ENCODE measurements at places on chromosomes 3 and 15.

GRCh38 chr3:12996181-12996506 is 77.1 kb downstream of the IQSEC1 start:
- no peak for DNase-seq

GRCh38 chr3:15542614-15543013 is 21.1 kb upstream of the COLQ start:
- DNase-seq, result no peak

- no peak for DNase-seq
Observed at GRCh38 chr15:36936613-36937012, 163.7 kb downstream of the MEIS2 start.

DNA sequence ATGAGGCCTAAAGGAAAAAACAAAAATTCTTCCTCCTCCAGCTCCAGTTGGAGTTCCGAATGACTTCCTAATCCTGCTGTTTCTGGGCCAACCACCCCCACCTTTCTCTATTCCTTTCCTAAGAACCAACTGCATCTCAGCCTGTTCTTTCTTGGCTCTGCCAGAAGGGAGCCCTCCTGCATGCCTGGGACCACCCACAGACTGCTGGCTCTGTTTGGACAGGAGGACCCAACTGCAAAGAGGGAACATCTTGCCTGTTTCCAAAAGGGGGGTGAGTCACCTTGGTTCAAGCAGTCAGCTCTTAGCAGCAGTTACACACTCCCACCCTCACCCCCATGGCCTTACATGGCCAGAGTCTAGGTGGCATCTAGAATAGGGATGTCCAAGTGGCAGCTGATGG is 116.0 kb upstream of the PRICKLE2 start:
- no peak for DNase-seq

- no peak for DNase-seq
Observed at GRCh38 chr3:74390121-74390877, 224.2 kb downstream of the CNTN3 start.

GRCh38 chr3:195916991-195917390 is 8.6 kb upstream of the TNK2 start:
- no peak for DNase-seq

GRCh38 chr15:64507845-64508244 is 47.5 kb downstream of the ZNF609 start:
- DNase-seq, result no peak

DNA sequence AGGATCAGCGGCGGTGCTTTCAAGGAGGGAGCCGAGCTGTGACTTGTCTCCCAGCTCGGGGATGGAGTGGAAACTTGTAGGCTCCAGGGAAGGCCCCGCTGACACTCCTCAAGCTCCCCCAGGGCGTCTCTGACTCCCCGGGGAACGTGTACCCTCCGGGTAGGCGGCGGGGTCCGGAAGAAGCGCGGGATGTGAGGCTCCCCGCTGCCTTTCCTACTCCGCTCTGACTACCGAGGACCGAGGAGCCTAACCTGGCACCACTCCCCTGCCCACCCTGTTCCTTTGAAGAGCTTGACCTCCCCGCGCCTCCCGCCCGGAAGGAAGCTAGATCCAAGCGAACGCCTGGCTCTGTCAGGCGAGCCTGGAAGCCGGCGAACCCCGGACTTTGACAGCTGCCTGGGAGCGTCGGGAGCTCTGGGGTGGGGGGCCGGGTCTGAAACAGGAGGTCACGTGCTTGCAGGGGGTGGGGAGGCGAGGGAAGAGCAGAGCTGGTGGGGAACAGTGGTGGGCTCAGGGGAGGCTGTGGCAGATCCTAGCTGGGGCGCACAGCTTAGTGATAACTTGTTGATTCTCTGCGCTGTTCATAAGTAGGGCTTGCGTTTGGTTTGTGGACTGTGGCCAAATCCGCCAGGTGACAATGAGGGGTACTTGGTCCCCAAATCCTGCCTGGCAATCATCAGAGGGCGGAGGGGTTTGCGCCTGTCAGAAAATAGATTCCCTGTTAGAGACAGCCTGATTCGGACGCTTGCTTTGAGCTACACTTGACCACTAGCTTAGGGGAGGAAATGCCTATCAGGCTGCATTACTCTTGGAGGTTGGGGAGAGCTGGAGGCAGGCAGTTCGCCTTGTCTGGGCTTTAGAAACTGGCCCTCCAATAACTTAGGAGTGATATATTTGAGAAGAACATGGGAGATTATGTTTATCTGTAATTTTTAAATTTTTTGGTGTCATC is 1.2 kb downstream of the CLSTN2 start:
- DNase-seq, result no peak

- no peak for DNase-seq
Observed at GRCh38 chr3:194575484-194576210, 57.6 kb downstream of the TMEM44 start.

GRCh38 chr3:18207226-18207625 is 217.9 kb downstream of the SATB1 start:
- DNase-seq, result no peak

GRCh38 chr15:92636908-92637481 is 18.6 kb downstream of the FAM174B start:
- DNase-seq, result no peak

GRCh38 chr3:66010739-66011655 is 27.7 kb downstream of the MAGI1 start:
- DNase-seq, result no peak

- DNase-seq, result no peak
Observed at GRCh38 chr15:40038275-40038637, 725 bp downstream of the SRP14 start.

DNA sequence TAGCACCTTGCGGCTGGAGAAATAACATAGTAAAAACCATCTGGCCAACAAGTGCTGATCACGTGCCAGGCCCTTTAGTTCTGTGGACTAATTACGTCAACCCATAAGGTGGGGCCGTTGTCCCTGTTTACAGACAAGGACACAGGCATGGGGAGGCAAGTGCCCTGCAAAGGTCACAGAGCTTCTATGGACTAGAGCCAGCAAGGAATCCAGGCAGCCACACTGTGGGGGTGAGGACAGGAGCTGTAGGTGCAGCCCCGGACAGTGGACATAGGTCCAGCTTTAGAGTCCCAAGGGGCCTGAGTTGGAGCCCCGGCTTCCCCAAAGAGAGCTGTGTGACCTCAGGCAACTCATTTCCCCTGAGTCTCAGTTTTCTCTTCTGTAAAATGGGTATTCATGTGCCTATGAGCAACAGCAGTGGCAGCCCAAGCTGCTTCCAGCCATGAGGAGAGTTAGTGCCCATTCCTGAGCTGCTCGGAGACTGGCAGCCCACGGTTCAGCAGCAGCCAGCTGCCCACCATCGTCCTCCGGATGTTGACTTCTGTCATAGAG is 13.9 kb downstream of the CHST13 start:
- no peak for DNase-seq

DNA sequence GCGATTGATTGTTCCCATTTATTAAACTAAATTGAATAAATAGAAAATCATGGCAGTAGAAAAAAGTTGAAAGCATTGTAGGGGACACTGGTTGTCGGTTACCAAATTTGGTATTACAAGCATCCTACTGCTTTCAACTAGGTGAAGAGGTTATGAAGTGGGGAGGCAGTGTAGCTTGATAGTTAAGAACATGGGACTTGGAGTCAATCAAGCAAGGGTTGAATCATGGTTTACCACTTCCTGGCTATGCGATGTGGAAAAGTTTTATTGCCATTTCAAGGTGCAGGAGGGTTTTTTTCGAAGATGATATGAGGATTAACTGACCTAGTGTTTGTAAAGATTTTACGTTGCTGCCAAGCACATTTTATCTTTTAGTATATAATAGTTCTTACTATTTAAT is 318.2 kb upstream of the KCNH8 start:
- DNase-seq, result no peak

GRCh38 chr3:74693696-74694393 is 79.4 kb upstream of the CNTN3 start:
- DNase-seq, result no peak

DNA sequence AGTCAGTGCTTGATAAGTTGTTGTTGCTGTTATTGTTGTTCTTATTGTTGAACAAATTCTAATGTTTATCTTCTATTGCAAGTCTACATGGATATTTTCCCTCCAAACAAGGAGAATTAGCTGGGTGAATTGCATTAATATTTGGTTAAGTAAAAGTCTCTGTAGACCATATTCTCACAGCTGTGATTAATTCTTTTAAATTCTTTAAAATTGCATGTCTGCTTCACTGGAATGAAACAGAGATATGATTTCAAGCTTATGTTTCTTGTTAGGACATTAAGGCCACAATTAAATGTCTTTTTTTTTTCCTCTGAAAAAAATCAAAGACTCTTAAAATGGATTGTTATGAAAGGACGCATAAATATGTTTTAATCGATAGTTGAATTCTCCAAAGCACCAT is 153.4 kb downstream of the EBLN2 start:
- DNase-seq, result no peak

DNA sequence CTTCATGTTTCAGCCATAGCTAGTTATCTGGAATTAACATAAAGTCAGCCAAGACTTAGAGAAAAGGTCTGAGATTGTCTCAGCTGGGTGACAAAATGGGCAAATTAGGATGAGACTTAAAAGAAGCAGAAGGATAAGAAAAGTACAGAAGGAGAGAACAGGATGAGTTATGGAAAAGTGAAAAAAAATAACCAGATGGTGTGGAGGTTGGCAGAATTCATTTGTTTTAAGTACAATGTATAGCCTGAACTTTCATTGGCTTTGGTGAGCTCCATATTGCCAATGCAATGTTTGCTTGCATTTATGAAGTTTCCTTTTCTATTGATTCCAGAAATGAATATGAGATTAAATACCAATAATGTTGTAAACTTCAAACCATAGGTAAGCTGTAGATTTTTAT is 447.2 kb upstream of the DPH6 start:
- no peak for DNase-seq

GRCh38 chr15:75727031-75727531 is 14.4 kb upstream of the CSPG4 start:
- no peak for DNase-seq

GRCh38 chr3:132753946-132754345 is 31.7 kb upstream of the NPHP3 start:
- DNase-seq, result no peak

- DNase-seq, result no peak
Observed at GRCh38 chr3:183486472-183486871, 58.1 kb upstream of the MCF2L2 start.

- DNase-seq, result no peak
Observed at GRCh38 chr3:46470831-46471230, 6.1 kb upstream of the LTF start.

- DNase-seq, result no peak
Observed at GRCh38 chr3:42216302-42216701, 49.7 kb downstream of the CCK start.

DNA sequence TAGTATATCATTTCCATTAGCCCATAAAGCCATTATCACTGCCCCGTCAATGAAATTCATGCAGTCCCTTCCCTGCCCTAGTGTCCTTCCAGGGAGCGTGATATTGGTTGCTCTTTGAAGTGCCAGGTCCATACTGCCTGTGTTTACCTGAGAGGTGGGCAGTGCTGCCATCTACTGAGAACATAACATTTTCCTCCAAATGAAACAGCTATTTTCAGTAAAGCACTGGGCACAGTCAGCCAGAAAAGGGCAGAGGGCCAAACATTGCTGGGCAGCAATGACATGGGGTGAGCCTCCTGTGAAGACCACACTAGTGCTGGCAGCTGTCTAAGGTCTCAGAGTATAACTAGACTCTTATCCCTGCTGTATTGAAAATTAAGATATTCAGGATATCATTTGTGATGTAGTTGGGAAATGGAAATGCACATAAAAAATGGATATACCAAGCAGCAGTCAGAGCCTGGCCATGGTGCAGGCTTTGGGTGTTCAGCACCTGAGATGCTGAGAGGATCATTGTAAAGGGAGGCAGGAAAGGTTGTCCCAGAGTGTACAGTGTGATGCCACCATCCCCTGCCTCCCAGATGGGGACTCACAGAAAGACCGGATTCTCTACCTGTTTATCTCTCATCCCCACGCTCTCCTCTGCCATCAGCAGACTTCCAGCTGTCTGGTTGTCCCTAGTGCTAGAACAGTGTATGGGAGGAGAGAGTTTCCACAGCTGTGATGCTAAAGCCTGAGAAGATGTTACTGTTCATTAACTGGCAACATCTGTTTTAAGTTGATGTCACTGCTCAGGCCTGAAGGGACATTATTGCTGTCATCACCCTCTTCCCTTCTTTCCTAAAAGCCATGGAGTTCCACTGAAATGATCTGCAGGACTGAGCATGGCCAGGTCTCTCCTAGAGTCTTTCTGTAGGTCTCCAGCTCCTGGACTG is 108.8 kb downstream of the ARNT2 start:
- DNase-seq, result no peak

- DNase-seq, result no peak
Observed at GRCh38 chr3:127889461-127889863, 25.6 kb upstream of the KBTBD12 start.

GRCh38 chr3:52441772-52442332 is 3.1 kb downstream of the SEMA3G start:
- DNase-seq, result no peak

GRCh38 chr3:24419067-24419791 is 75.4 kb downstream of the THRB start:
- no peak for DNase-seq

GRCh38 chr3:64138046-64138445 is 87.2 kb downstream of the PRICKLE2 start:
- DNase-seq, result no peak

GRCh38 chr3:16741103-16741758 is 136.0 kb upstream of the DAZL start:
- DNase-seq, result no peak

GRCh38 chr3:127953091-127954035 is 38.3 kb downstream of the KBTBD12 start:
- no peak for DNase-seq

DNA sequence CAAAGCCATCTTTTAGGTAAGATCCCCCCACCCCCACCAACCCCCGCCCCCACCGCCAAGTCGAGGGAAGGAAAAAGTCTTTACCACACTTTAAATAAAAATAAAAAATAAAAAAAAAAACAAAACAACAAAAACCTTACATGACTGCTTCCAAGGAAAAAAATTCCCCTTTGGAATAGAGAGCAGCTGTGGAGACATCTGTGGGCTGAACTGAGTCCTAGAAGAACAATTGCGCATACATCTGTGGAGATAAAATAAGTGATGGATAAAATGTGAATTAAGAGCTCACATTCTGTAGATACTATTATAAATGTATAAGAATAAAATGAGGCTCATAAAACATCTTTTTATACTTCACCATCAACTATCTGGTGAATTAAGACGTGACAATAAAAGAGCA is 601.7 kb upstream of the AGTR1 start:
- DNase-seq, result no peak

GRCh38 chr3:52693071-52693470 is 7.2 kb downstream of the GNL3 start:
- no peak for DNase-seq

DNA sequence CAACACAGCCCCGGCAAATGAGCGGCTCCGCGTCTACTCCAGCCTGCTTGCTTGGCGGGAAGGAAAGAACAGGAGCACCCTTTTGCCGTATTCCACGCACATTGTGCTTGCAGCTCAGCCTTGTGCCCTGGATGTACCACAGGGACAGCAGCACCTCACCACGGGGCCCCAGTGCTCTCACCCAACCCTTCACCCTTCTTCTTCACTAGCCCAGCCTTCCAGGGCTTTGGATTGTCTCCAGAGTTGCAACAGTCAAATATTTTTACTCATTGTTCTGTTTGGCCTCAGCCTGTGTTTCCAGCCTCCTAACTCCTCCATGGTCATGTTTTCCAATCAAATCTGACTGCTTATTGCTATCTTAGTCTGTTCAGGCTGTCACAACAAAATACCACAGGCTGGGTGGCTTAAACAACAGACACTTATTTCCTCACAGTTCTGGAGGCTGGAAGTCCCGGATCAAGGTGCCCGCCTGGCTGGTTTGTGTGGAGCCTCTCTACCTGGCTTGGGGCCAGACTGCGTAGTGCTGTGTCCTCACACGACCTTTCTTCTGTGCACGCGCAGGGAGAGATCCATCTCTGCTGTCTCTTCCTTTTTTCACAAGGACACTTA is 79.2 kb upstream of the ABHD17C start:
- DNase-seq, result no peak

All from stimulated activated CD8-positive, alpha-beta memory T cell treated with anti-CD3 and anti-CD28 coated beads, Interleukin-2, amount 100 ng/mL, for 1 hour (primary cell).